Hippocampal formation (tissue), 2 donors: ENCODE measurements at places on chromosomes 1 and 21.

DNA sequence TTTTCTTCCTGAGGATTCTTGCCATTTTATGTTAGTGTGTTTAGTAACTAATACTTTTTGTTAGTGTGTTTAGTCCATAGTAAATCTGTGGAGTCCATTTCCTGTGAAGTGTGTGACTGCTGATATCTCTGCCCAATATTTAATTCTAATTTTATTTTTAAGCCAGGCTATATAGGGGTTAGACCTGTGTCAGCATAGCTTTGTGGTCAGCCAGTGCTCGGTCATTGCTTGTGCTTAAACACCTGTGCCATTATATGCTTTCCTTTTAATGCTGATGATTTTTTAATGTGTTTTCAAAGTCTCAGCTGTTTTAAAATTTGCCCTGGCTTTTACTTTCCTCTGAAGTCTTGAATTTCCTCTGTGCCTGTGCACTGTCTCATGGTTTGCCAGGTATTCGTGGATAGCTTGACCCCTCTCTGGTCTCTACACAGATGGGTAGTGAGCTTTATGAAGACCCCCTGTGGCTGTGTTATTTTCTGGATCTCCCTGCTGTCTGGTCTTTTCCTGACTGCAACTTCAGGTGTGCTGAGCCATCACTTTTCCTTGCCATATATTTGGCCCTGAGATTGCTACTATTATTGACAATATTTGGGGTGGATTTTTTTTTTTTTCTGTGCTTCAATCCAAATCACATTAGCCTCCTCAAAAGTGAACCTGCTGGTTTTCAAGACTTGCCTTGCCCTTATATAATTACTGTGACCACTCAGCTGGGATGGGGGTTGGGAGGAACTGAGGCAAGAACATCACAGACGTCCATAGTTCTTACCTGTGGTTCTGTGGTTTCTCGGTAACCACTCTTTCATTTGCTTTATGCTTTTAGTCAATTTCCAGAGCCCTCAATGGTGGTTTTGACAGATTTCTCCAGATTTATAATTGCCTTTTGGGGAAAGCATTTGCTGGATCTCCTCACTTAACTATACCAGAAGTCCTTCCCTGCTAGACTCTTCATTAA lies 59.6 kb downstream of the RPS6KC1 start:
- DNase-seq = no peak

DNA sequence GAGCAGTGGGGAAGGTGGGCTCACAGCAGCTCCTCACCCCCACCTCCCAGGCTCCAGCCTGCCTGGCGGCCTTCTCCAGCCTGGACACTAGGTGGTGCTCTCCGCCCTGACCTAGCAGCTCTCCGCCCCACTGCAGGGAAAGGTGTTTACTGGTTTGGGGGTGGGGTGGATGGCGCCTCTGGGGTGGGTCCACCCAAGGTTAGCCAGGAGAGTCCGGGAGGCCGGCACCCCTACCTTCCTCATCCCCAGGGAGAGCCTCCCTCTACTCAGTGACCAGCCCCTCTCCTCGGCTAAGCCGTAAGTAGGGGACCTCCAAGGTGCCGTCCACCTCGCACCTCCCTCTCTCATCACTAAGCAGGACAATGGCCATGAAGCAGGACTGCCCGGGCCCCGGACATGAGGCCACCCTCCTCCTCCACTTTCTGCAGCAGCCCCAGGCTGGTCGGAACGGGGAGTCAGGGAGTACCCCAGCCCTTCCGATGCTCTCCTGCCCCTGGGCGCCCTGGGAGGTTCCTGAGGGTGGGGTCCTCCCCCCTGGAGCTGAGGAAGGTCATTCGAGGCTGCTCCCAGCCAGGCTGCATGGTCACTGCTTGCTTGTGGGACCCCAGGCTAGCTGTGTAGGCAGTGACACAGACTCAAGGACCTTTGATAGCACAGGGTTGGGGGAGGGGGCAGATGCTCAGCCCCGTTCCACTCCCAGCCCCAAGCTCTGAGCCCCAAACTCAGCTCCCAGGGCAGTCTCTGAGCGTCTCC lies 101.4 kb upstream of the VAMP3 start:
- DNase-seq = peak; percentile 13

GRCh38 chr21:41821756-41822431 lies 55.0 kb upstream of the RIPK4 start:
- no peak for DNase-seq

- no peak for DNase-seq
Observed at GRCh38 chr21:45103971-45104520, 29.7 kb downstream of the ADARB1 start.

- no peak for DNase-seq
Observed at GRCh38 chr1:52633291-52633754, 355 bp downstream of the SHISAL2A start.

- DNase-seq = no peak
Observed at GRCh38 chr1:89822999-89823628, 2.3 kb downstream of the LRRC8D start.

GRCh38 chr1:41498391-41498790 lies 13.9 kb upstream of the EDN2 start:
- no peak for DNase-seq

DNA sequence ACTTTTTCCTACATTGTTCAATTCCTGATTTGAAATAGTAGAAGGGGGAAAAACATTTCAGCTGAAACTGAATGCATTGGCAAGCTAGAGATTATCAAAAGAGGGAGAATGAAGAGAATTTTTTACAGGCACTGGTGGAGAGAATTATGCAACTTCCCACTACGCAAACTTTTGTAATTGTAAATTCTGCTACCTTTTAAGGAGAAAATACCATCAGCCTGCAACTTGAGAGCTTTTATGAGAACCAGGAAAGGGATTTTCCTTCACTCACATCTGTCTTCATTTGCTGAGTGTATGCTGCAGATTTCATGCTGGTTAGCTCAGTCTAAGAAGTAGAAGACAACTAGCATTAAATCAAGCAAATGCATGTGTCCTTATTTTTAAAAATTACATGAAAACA lies 43.7 kb downstream of the ADAMTS1 start:
- no peak for DNase-seq

GRCh38 chr1:48552420-48552819 lies 80.4 kb upstream of the SPATA6 start:
- no peak for DNase-seq

DNA sequence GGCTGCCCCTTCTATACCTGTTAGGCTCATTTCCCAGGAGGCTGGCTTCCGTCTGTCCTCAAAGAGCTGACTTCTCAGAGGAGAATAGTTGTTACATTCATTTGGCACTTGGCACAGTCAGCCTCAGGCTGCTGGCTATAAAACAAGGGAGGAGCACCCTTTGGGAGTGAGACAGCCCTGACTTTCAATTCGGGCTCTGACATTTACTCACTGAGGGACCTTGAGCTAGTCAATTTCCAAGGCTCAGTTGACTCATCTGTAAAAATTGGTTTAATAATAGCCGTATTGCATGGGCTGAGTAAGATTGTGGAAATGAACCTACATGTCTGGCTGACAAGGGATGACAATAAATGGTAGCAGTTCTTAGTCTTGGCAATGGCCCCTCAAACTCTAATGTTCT lies 13.7 kb downstream of the ALX3 start:
- no peak for DNase-seq

DNA sequence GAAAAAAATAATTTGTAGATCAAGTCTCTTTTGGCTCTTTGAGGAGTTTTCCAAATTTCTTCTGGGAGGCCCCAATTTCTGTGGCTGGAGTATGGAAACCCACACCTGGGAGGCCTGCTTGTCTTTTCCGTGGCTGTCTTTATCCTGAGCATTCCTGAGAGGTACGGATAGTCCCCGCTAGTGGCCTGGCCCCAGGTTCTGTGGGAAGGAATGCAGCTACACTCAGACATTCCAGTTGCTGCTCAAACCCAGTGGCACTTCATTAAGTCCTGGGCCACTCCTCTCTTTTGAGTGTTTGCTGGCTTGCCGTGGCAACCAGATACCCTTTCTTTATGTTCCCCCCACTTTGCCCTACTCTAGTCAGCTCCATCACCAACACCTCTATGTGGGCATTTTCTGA lies 310.4 kb downstream of the ASTN1 start:
- no peak for DNase-seq

- no peak for DNase-seq
Observed at GRCh38 chr21:37870221-37870620, 46.0 kb downstream of the KCNJ6 start.

GRCh38 chr21:46559291-46559983 lies 45.4 kb downstream of the S100B start:
- no peak for DNase-seq

DNA sequence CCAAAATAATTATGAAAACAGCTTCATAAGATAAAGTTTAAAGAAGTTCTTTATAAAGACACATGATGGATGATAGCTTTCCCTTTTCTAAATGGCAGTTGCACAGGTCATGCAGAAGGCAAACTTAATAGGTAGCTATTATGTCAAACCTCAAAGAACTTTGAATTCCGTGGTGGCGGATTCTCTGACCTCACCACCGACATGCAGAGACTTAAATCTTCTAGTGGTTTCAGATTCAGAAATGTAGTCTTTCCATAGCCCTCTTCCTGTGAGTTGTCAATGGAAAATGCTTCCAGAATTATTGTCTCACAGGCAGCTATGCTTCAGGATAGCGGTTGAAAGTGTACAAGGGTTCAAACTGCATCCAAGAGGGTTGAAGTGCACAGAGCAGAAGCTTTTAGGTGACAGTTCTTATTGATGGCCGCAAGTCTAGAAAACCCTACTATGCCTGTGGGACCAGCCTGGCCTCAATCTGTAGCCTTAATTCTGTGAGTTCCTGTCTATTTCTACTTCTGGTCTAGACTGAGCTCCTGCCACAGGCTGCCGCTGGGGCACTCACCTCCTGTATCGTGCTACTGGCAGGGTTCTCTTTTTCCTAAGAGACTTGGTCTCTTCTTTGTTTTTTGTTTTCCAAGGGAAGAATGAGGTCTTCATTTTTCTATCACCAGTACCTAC lies 117.0 kb upstream of the ERRFI1 start:
- no peak for DNase-seq

GRCh38 chr1:3597599-3597964 lies 13.7 kb downstream of the MEGF6 start:
- DNase-seq = no peak

- no peak for DNase-seq
Observed at GRCh38 chr1:182713939-182714338, 29.6 kb upstream of the RGS8 start.

DNA sequence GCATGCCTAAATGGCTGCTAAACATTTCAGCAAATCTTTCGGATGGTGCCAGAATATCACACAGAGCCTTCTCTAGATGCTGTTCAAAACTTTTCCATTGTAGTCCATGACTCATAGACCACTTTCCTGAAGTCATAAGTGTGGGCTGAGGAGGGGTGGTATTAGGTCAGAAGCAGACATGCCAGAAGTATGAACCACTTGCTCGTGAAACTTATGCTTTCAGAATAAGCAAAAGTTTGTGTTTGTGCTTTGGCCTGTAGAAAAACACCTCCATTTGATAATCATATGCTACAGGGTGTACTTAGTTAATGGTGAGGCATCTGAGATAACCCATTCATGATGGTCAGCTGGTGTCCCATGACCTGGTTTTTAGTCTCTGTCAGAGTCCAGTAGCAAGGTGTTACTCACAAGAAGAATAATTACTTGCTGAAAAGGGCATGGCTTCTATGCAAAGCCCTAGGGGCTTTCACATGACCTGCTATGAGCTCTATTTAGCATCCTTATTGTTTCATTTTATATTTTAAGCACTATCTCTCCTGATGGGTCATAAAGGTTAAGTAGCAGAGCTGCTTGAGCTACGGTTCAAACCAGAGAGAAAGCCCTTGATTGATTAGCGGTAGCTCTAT lies 183.1 kb upstream of the IVNS1ABP start:
- no peak for DNase-seq

GRCh38 chr1:184745929-184746638 lies 8.6 kb downstream of the EDEM3 start:
- DNase-seq = no peak

DNA sequence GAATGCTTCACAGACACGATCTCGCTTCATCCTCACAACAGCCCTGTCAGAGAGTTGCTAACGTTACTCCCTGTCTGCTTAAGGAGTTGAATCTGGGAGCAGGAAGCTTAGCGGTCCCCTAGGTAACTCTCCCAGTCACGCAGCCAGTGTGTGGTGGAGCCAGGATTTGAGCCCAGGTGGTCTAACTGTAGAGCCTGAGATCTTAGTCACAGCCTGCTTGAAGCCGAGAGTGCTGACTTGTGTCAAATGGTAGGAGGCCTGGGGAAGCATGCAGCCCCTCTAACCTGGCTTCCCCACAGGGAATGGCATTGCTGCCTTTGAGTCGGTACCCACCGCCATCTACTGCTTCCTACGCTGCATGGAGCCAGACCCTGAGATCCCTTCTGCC lies 4.1 kb downstream of the ADPRS start:
- DNase-seq = no peak

DNA sequence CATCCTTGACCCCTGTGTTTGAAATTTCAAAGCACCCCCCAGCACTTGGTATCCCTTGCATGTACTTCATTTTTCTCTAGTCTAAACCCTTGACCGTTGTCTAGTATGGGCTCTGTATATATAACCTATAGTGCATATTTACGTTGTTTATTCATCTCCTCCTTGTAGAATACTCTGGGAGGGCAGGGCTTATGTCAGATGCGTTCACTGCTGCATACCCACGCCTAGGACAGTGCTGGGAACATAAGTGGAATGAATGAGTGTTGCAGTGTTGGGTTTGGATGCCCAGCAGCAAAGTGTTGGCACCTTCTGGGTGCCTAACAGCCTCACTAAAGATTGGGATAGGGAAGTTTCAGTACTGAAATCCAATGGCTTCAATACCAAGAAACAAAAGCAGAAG lies 17.6 kb upstream of the BLACAT1 start:
- no peak for DNase-seq

DNA sequence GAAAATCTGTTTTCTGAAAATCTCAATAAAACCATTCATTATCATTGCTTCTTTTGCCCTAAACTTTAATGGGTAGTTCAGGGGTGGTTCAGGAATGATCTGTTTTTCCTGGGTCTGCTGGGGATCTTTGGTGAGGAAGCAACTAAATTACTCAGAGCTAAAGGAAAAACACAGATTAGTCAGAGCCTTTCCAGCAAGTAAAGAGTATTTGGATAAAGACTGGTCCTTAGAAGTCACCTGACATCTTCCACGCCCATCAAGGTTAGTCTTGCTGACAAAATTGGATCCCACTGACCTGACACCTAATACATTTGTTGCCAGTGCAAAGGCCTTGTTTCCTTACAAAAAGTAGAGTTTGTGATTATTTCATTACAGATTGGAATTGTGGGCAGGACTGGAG lies 24.2 kb downstream of the HSPA13 start:
- DNase-seq = no peak

DNA sequence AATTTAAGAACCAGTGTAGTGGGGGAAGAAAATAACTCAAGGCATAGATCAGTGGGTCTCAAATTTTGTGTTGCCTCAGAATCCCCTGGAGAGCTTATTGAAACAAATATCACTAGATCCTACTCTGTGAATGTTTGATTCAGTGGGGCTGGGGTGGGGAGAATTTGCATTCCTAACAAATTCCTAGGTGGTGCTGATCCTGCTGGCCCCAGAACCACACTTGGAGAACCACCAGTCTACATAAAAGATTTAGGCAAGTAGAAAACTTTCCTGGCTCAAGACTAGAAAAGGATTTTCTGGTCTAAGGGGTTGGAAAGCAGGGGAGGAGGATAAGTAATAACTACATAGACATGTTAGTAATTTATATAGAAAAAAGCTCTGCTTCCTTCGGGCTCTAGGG lies 34.1 kb upstream of the C1orf21 start:
- no peak for DNase-seq
